Fibroblast of mammary gland (primary cell): ENCODE measurements at places on chromosomes 2 and 18.

DNA sequence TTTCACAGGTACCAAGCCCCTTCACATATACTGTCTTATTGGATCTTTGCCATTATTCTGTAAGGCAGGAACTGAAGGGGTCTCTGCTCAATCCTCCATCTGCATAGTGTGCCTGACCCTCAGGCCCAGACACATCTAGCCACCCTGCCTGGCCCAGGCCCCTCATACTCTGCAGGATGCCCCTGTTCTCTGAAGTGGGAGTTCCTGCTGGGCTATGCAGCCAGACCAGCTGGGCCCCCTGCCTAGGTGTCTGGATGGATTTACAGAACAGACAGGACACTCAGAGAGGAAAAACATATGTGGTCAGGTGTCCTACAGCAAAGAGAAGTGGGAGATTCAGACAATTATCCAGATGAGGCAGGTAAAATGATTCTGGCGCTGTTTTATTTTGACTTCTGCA, 42.0 kb downstream of the SLC4A5 start:
- no peak for DNase-seq

- DNase-seq: no peak
Observed at GRCh38 chr2:238940806-238941205, 92.9 kb downstream of the TWIST2 start.

- no peak for DNase-seq
Observed at GRCh38 chr2:218400167-218400929, 680 bp downstream of the CTDSP1 start.

- DNase-seq: no peak
Observed at GRCh38 chr18:48803951-48804855, 146.6 kb downstream of the SMAD7 start.

DNA sequence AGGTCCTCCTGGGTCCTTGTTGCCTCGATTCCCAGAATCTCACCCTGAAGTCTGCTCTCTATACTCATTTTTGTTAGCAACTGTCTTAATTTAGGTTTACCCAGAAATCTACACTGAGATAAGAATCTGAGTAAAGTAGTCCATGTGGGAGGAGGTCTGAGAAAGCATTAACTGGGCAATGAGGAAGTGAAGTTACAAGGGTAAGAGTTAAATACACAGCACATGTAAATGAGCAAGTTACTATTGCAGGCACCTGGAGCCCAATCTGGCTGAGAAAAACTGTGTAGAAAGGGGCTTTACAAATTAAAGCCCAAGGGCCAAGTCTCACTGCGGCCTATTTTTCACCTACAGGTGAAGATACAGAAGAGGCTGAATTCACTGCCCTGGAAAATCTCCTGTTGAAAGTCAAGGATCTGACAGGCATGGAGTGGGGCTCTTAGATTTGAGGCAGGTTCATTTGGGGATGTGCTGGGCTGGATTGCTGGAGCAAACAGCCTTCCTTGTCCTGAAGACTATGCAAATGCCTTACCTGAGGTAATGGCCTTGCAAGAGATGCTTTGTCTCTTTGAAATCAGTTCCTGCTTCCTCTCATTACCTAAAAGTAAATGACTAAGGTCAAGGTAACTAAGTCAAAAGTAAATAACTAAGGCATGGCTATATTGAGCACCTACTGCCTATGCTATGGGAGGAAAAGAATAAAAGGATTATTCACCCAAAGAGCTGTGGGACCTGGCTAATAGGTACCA, 84.4 kb upstream of the DYNAP start:
- no peak for DNase-seq

DNA sequence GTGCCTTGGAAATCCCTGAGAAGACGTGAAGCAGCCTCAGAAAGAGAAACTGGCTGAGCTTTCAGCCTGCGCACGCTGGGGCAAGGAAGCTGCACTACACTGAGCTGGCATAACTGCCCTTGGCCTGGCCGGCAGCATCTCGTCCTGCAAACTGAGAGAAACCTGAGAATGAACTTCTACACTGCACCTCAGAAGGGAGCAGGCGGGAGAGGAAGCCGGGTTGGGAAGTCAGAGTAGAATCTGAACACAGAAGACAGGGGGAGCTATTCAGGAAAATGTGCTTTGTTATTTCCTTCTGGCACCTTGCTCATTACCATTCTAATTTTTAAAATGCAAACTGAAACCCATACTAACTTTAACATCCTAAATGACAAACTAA, 70.9 kb downstream of the ZEB2 start:
- DNase-seq: no peak

GRCh38 chr18:36058674-36059073, 8.7 kb downstream of the RPRD1A start:
- DNase-seq: no peak

DNA sequence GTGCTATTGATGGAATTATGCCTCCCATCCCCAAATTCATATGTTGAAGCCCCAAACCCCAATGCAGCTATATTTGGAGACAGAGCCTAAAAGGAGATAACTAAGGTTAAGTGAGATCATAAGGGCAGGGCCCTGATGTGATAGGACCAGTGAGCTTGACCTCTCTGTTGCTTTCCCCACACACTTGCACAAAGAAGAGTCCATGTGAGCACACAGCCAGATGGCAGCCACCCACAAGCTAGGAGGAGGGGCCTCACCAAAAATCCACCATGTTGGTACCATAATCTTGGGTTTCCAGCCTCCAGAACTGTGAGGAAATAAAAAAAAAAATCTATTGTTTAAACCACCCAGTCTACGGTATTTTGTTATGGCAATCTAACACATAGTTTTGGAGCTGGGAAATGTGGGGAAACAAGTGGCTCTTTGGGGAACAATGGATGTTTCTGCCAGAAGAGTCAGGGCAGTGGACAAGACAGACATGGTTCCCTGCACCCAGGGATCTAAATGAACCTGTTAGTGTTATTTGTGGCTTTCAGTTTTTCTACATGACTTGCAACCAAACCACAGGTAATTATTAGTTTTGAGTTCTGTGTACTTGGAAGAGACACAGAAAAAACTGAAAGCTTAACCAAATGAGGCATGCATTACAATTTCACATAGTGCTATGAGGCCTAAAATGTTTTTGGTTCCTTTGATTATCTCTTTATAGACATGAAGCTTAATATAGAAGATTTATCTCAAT, 259.1 kb downstream of the LTBP1 start:
- DNase-seq: no peak

- no peak for DNase-seq
Observed at GRCh38 chr2:238114331-238114841, 14.2 kb downstream of the ESPNL start.

- no peak for DNase-seq
Observed at GRCh38 chr2:37586663-37587317, 84.7 kb downstream of the CDC42EP3 start.

DNA sequence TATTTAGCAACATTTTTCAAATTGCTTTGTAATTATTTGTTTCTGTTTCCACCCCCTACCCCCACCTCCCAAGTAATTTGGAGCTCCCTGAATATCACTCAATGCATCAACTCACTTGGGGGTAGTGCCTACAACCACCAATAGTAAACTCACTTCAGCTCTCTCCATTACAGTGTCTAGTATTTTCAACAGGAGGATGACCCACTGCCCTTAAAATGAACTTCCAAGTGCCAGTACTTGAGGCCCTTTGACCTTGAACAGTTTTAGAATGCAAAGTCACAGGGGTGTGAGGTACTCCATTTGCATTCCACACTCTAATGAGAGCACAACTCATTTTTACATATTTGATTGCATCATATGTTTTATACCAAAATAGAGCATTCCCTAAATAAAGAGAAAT, 523.0 kb downstream of the ERBB4 start:
- no peak for DNase-seq

- peak; percentile 74 for DNase-seq
Observed at GRCh38 chr18:44958455-44958854, 277.8 kb downstream of the SETBP1 start.
